ENCODE measurements at places on chromosomes 7 and 10. TPM values are rescaled to one million over a fixed set of nuclear protein-coding genes. Genes with fewer than 3 reads are reported as not detected.

Gene ASZ1
- not detected for total RNA-seq

GRCh38 chr10:33388382-33388781 is 53.9 kb upstream of the NRP1 start:
- H3K27me3 ChIP-seq, result peaks cover 6% of the 10 kb centered on the region
- H3K4me3 ChIP-seq, result no peak overlapping the region

DNA sequence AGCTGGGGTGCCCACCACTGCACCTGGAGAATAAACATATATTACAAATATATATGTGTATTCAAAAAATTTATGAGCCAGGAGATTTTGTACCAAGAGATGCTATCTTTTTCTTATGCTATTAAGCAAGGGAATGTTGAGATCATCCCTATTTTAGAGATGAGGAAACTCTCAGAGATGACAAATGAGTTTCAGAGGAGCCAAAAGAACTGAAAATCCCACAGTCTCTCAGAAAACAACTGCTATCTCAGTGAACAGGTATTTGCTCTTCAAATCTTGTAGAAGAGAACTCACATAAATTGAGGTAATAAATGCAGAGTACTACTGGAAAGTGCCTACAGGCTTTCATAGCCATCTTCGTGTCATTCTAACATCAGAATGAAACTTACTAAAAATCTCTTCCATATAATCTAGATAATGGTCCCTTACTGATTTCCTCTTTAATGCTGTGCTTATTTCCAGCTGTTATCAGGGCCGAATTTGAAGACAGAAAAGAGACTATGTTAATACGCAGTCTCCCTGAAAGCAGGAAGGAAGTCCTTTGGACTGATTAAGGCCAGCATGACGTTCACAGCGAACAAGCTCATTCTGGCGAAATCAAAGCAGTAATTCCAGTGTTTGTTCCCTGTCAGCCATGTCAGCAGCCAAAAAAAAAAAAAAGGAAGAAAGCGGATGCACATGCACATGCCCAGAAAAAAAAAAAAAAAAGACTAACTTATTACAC is 29.4 kb upstream of the ANAPC16 start:
- no peak overlapping the region for H3K4me3 ChIP-seq
- no peaks in the 10 kb centered on the region for H3K27me3 ChIP-seq
- no peak overlapping the region for H3K27ac ChIP-seq
- no peaks in the 10 kb centered on the region for H3K4me1 ChIP-seq
- peaks cover 7% of the 10 kb centered on the region for H3K36me3 ChIP-seq
- peak; percentile 41 for DNase-seq

DNA sequence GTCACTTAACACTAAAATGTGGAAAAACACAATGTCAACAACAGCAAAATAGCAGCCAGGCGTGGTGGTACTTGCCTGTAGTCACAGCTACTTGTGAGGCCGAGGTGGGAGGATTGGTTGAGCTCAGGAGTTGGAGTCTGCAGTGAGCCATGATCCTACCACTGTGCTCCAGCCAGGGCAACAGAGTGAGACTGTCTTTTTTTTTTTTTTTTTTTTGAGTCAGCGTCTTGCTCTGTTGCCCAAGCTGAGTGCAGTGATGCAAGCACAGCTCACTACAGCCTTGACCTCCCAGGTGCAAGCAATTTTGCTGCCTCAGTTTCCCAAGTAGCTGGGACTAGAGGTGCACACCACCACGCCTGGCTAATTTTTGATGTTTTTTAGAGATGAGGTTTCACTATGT is 6.1 kb downstream of the KCTD7 start:
- H3K4me1 ChIP-seq, result peaks cover 4% of the 10 kb centered on the region
- H3K4me3 ChIP-seq, result no peak overlapping the region
- DNase-seq, result no peak
- no peaks in the 10 kb centered on the region for H3K27me3 ChIP-seq

- no peak overlapping the region for H3K27ac ChIP-seq
- DNase-seq, result no peak
- H3K4me3 ChIP-seq, result no peak overlapping the region
- H3K27me3 ChIP-seq, result no peaks in the 10 kb centered on the region
- H3K36me3 ChIP-seq, result no peaks in the 10 kb centered on the region
These were observed 484.6 kb downstream of the GATA3 start for GRCh38 chr10:8539056-8539455.

DNA sequence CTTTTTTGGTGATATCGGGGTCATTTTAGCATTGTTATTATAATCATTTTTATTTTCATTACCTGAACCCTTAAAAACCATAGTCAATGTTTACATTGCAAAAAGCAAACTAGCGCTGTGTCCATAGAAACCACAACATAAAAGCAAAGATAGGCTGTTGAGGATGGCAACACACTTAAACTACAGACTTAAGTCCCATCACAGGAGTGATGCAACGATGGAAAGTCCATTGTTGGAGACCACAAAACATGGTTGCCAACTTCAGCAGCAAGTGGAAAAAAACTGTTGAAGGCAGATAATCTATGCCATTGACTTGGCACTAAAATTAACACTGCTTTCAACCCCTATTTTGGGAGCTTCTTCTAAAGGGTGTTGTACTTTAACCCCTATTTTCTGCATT is 398.8 kb upstream of the IGFBP3 start:
- H3K27ac ChIP-seq, result no peak overlapping the region
- peaks cover 2% of the 10 kb centered on the region for H3K4me1 ChIP-seq
- DNase-seq, result peak; percentile 7
- no peak overlapping the region for H3K4me3 ChIP-seq
- no peaks in the 10 kb centered on the region for H3K36me3 ChIP-seq

DNA sequence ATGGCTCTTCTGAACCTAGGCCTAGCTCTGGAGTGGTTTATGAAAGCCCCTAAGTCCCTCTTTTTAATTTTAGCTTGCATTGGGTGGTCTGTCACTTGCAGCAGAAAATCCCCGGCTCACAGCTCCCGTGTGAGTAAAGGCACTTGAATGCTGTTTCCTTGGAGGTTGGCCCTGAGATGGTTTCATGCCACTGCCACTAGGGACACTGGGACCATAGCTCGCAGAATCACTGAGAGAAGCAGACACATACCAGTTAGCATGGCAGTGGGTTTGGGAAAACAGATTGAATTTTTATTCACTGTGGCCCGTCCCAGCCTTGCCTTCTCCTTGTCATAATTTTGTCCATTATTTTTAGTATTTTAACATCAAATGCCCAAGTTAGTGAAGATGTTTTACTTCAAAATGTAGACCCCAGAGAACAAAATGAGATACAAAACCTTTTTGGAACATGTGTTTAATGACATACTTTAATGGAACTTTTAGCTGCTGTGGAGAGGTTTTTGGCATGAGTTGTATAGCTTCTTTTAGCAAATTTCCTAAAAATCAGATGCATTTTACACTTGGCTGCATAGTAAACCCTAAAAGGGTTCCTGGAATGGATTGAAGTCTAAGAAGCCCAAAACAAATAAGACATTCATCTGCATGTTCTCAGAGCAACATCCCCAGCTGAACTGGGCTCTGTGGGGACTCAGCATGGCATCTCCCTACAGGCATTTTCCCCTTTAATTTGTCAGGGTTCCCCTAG is 259.7 kb upstream of the PITRM1 start:
- H3K4me3 ChIP-seq, result no peak overlapping the region
- DNase-seq, result no peak
- no peak overlapping the region for H3K27ac ChIP-seq
- no peaks in the 10 kb centered on the region for H3K27me3 ChIP-seq
- H3K4me1 ChIP-seq, result peaks cover 9% of the 10 kb centered on the region
- no peaks in the 10 kb centered on the region for H3K36me3 ChIP-seq
